Smooth muscle cell of trachea (primary cell): ENCODE measurements at places on chromosomes 5 and 9. TPM values are rescaled to one million over a fixed set of nuclear protein-coding genes. Genes with fewer than 3 reads are reported as not detected.

ABITRAM gene
- 6.5 and 6.7 TPM in 2 replicates for total RNA-seq

ALG2 gene
- 38.7 and 58.9 TPM in 2 replicates for total RNA-seq

LRRC14B gene
- not detected in 2 replicates for total RNA-seq

N4BP3 gene
- 1.7 and 2.2 TPM in 2 replicates for total RNA-seq

FAM78A gene
- total RNA-seq: 0.29 and 0.66 TPM in 2 replicates
